NCI-H226 (cell line): ENCODE measurements at places on chromosomes 11 and 22.

GRCh38 chr11:10895285-10895684, 37.4 kb upstream of the ZBED5 start:
- DNase-seq: no peak

DNA sequence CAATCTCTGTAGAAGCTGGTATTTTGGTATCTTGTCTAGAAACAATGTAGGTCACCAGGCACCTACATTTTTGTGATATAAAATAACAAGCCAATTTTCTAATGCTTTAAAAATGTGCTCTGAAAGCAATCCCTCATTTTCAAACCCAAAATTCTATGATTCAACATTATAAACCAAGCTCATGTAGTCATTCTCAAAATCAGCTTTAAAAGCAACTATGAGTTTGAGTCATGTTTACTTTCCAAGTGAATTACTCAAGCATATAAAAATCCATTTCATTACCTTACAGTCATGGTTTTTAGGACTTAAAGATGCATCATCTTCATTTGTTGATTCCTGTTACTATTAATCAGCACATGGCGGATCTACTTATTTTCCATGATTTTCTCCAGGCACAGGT, 216.4 kb downstream of the GRM5 start:
- DNase-seq: no peak

DNA sequence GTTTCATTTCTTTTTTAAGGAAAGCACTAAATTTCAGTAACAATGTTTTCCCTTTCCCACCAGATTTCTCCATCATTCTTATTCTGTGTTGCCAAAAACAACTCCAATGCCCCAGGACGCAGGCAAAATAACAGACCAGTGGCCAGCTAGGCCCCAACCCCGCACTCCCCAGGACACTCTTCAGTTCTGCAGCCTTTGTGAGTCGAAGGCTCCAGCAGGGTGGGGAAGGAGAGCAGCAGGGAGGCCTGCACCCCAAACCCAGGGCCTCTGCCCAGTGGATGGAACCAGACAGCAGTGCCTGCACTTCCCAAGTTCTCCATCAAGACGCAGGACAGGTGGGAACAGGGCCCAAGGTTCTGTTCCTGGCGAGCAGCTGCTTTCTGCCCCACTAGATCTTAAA, 34.4 kb downstream of the PPP2R1B start:
- DNase-seq: no peak

GRCh38 chr11:30445056-30445455, 122.2 kb downstream of the ARL14EP start:
- no peak for DNase-seq

DNA sequence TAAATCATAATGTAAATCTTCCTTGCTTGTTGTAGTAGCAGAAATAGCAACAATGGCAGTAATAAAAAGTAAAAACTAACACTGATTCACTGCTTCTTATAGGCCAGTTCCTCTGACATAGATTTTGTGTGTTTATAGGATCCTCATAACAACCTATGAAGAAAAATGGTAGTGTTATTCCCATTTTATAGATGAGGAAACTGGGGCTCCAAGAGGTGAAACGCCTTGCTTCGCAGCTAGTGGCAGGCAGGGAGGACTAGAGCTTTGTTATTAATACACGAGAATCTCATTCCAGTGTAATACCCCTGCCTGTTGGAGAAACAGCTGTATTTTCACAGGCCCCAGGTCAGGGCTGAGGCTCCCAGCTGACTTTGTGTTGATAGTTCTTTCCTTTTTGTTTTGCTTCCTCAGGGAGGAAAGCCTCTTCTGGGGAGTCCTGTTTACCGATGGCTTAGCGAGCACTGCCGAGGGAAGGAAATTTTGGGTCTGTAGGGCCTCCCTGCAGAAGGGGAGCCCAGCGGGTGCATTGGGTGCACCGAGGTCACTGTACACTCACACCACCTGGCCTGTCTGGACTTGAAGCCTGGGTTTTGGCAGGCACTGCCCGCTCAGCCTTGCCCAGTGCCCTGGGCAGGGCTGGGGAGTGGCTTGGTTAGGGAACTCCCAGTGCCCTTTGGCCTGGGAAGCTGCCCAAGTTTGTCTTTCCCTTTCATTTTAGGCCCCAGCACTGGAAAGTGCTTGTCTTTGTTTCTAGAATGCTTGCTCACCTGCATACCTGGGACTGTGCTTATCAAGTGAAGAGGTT, 13.5 kb downstream of the KIAA1671 start:
- DNase-seq: peak; percentile 31
